CD4-positive, alpha-beta T cell treated with Interferon alpha-2 for 1 hour (primary cell): ENCODE measurements at places on chromosomes 4 and X.

GRCh38 chr4:139841464-139842195, 176.0 kb downstream of the MGST2 start:
- DNase-seq: peak; percentile 2

GRCh38 chrX:10278716-10279115, 121.9 kb downstream of the CLCN4 start:
- no peak for DNase-seq

DNA sequence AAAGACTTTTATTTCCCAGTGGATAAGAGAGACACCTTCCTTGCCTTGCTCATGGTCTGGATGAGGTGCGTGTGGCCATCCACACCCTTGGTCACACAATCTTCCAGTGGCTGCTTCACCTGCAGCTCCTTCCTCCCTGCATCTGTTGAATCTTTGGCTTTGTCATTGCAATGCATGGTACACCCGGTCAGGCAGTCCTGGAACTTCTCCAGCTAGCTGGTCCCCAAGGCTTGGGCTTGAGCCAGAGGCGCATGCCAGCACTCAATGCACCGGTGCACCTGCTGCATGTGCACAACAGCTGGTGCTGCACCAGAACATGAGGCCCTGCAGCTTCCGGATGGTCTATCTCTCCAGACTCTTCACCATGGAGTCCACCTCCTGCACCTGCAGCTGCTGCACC, 31.7 kb downstream of the SCML1 start:
- no peak for DNase-seq

- DNase-seq: no peak
Observed at GRCh38 chr4:138053641-138054301, 188.4 kb downstream of the SLC7A11 start.

DNA sequence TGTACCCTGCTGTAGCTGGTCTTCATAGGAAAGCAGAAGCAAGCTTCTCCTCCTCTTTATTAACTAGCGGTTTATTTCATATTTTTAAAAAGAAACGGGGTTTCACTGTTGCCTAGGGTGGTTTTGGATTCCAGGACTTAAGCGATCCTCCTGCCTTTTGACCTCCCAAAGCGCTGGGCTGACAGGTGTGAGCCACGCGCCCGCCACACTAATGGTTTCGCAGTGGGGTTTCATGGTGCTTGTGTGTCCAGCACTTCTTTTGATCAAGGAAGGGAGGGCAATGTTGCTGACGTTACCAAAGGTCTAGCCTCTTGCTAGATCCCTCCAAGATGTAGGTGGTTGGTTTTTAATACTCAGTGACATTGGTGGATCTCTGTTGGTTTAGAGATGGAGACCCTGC, 1.4 kb downstream of the MAEA start:
- DNase-seq: no peak

DNA sequence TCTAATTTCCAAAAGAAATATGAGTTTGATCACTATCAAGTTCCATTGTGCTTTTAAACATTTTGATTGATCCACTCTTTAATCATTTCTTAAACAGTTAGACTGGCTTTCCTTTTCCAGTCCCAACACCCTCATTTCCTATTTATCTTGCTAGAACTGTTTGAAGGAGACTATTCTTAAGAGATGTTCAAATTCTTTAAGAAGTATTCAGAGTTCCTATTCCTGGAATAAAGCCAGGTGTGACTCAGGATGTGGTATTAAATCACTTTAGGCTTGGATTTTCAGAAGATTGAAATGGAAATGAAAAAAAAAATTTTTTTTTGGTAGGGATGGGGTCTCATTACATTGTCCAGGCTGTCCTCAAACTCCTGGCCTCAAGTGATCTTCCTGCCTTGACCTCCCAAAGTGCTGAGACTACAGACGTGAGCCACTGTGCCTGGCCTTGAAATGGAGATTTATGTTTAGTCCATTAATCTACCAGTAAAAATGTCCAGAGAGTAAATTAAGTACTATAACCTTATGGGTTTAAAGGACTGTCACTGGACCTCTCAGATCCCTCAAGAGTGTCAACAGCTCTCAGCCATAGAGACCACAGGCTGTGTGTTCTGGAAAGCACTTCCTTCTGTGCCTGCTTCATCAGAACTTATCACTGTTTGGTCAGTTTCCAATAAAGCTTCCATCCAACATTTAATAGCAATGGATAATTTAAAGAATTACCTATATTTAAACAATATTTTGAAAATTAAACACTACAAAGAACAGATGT, 90.7 kb downstream of the CDS1 start:
- no peak for DNase-seq

- no peak for DNase-seq
Observed at GRCh38 chrX:122591546-122591945, 592.5 kb upstream of the GRIA3 start.

GRCh38 chr4:21763855-21764254, 184.7 kb downstream of the KCNIP4 start:
- no peak for DNase-seq

DNA sequence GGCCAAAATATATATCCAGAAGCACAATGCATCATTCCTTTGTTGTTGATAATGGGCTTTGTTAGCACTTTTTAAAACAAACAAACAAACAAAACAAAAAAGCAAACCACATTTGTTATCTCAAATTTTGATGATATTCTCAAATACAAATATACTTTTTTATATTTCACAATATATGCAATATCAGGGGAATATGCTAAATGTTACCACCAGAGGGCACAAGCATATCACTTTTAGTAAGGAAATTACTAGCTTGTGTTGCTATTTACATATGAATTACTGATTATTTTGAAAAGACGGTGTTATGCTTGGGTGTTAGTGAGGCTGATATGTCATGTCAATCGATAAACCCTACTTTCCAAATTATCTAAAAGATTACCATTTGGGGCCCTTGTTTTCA, 29.1 kb downstream of the RIPPLY1 start:
- DNase-seq: no peak

GRCh38 chrX:142256935-142257334, 51.8 kb upstream of the MAGEC2 start:
- DNase-seq: no peak

DNA sequence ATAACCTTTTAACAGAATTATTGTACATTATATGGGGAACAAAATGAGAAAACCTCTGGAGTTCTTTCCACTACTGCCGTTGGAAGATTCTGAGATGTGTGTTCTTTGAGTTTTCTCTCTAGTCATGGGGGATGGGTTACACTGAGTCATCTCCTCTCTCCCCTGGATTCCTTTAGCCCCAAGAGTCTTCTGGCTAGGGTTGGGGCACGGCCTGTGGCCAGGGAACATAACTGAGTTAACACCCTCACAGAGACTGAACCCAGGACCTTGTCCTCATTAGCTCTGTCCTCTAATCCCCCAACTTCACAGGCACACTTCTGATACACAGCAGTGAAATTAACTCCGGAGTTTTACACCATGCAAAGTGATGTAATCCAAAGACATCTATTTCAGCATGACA, 142.3 kb upstream of the F9 start:
- no peak for DNase-seq

GRCh38 chr4:169249214-169249973, 21.4 kb downstream of the SH3RF1 start:
- no peak for DNase-seq
